ENCODE measurements at places on chromosomes 16 and 17. TPM values are rescaled to one million over a fixed set of nuclear protein-coding genes. Genes with fewer than 3 reads are reported as not detected.

CNGB1 gene
- total RNA-seq = not detected

PARN gene
- total RNA-seq = 19.3 TPM

PNMT gene
- total RNA-seq = 1.2 TPM

MLKL gene
- total RNA-seq = 8.6 TPM

SPNS1 gene
- total RNA-seq = 21.9 TPM

MFAP4 gene
- not detected for total RNA-seq

GRAPL gene
- total RNA-seq = 71.3 TPM

LRRC37A gene
- 1.5 TPM for total RNA-seq

SCN4A gene
- under 0.01 TPM for total RNA-seq

PPY gene
- not detected for total RNA-seq

GNAO1 gene
- total RNA-seq = not detected

WNT3 gene
- total RNA-seq = 0.86 TPM

CACNG3 gene
- not detected for total RNA-seq

NGFR gene
- total RNA-seq = under 0.01 TPM

EIF3C gene
- total RNA-seq = 204 TPM

GDPD3 gene
- 0.86 TPM for total RNA-seq

UBALD2 gene
- total RNA-seq = 7.9 TPM

CCL17 gene
- not detected for total RNA-seq

CETP gene
- 41.9 TPM for total RNA-seq

CCL11 gene
- total RNA-seq = not detected

PYY gene
- not detected for total RNA-seq

FOXN1 gene
- total RNA-seq = not detected

HIC1 gene
- 50.0 TPM for total RNA-seq
